ENCODE measurements at places on chromosomes 13 and 19. TPM values are rescaled to one million over a fixed set of nuclear protein-coding genes. Genes with fewer than 3 reads are reported as not detected.

Gene NLRP11
- total RNA-seq, result not detected

Gene ODAD3
- 0.59 TPM for total RNA-seq

Gene TTC9B
- not detected for total RNA-seq

Gene CLEC4G
- not detected for total RNA-seq

Gene TBXA2R
- total RNA-seq, result 0.67 TPM

Gene SLC17A7
- total RNA-seq, result 0.67 TPM

Gene DPF1
- not detected for total RNA-seq

Gene NKPD1
- 0.16 TPM for total RNA-seq

Gene DPP9
- 36.2 TPM for total RNA-seq

Gene ZNF878
- 0.20 TPM for total RNA-seq

Gene TINCR
- not detected for total RNA-seq

Gene ZNF607
- 2.0 TPM for total RNA-seq

Gene ATCAY
- total RNA-seq, result not detected

DNA sequence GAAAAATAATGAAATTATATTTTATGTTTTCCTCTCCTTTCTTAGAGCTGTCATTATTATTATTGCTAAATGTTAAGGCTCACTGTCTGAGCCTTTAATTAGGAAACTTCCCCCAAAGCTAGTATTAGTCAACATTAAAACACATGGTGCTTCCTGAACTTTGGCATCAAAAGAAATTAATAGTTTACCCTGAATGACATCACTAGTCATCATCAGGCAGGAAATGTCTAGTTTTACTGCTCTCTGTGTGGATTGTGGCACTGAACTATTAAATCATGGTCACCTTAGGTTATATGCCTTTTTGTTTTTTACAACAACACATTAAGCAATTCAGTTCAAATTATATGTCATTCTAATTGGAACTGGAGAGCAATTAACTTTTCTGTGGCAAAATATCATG lies 595.5 kb downstream of the SLITRK1 start:
- DNase-seq, result no peak

DNA sequence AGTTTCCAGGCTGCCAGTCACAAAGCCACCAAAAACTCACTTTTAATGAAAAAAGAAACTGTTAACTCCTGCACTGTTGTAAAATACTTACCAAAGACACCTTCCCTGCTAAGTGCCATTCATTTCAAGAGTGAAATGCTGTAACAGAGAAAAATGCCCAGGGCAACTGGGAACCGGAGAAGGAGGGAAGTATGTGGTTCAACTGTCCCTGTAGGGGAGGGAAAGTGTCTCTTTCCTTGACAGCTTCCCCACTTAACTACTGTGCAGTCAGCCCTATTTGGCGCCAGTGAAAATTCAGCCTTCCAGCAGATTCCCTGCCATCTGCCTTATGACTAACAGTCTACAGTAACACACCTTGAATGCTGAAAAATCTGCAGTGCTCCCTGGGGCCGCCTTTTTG lies 789.0 kb downstream of the DIAPH3 start:
- no peak for DNase-seq

DNA sequence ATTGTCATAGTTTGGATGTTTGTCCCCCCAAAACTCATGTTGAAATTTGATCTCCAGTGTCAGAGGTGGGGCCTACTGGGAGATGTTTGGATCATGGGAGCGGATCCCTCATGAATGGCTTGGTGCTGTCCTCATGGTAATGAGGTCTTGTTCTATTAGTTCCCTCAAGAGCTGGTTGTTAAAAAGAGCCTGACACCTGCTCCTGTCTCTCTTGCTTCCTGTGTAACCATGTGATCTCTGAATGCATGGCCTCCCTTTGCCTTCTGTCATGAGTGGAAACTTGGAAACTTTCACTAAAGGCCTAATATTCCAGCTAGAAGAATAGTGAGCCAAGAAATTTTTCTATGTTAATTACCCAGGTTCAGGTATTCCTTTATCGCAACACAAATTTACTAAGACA lies 311.4 kb upstream of the ATXN8OS start:
- no peak for DNase-seq

- DNase-seq, result no peak
These were observed 10.6 kb downstream of the ATP11A start for GRCh38 chr13:112700291-112701060.

DNA sequence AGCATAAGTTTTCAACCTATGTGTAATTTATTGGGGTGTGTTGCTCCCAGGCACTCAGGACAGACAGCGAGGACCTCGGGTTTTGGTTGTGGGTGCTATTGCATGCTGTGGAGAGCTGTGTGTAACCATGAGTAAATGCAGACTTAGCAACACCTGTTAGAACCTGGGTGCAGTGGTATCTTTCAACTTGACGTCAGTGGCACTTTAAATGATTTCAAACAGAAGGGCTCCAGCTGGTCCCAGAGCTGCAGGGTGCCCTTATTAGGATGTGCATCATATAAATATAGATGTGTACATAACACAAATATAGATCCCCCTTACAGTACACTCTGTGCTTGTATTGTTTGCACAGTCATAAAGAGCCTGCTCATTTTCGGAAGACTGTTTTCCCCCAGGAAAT lies 228.3 kb upstream of the IRS2 start:
- no peak for DNase-seq

- DNase-seq, result no peak
These were observed 406.8 kb downstream of the MYO16 start for GRCh38 chr13:109036078-109036780.

GRCh38 chr13:36352350-36352749 lies 6.2 kb upstream of the SPART start:
- no peak for DNase-seq

DNA sequence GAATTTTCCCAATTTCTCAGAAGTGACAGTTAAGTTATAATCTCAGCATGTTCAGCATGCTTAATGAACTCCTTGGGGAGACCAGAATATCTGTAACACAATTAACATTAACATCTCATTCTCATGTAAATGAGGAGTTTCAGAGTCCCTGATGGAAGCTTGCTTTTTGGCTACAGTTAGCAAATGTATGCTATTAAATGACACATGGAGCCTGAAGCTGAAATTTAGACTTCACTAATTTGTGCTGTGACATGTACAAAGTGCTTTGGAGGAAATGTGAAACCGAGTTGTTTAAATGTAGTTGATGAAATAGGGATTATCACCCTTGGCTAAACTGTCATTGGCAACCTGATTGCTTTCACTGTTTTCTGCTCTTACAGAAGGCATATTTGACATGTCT lies 2265.1 kb upstream of the PCDH20 start:
- no peak for DNase-seq

GRCh38 chr13:80877944-80878241 lies 537.0 kb upstream of the SPRY2 start:
- no peak for DNase-seq

DNA sequence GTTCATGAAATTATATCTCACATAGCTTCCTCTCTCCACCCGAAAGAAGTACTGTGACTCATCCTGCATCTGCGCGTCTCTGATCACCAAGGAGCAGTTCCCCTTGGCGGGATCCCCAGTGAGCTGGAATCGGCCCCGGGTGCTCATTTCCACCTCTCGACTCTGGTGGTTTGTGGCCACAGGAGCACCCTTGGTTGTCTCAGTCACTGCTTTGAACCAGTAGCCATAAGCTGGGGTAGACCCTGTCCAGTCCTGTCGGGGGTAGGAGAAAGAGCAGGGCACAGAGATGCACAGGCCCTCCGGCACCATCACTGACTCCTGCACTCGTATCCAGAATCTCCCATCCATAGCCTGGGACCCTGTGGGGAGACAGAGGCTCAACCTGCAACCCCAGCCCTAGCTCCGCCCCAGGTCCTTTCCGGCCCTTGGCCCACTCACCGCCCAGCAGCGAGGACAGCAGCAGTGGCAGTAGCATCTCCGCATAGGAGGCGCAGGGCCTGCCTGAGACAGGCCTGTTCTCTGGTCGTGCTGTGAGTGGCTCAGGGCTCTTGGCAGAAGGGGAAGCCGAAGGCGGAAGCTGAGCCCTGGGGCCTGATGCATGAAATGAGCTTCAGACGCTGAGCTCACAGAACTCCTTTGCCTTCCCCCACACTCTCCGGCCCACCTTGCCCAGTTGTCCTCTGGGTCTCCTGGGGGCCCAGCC lies at the start of gene SIGLEC10:
TSS of gene SIGLEC10 (minus strand) at position 536 of the 703 bp plus-strand sequence. CDS start at position 475, 61 bp downstream.
- DNase-seq, result no peak

- no peak for DNase-seq
These were observed 12.1 kb downstream of the HAS1 start for GRCh38 chr19:51711702-51712101.

DNA sequence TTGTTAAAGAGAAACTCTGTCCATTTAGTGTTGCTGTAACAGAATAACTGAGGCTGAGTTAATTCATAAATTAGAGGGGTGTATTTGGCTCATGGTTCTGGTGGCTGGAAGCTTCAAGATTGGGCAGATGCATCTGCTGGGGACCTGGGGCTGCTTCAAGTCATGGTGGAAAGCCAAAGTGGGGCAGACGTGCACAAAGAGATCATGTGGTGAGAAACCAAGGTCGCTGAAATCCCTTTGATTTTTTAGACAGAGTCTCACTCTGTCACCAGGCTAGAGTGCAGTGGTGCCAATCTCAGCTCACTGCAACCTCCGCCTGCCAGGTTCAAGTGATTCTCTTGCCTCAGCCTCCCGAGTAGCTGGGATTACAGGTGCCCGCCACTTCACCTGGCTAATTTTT lies 46.0 kb downstream of the RCBTB2 start:
- DNase-seq, result no peak

DNA sequence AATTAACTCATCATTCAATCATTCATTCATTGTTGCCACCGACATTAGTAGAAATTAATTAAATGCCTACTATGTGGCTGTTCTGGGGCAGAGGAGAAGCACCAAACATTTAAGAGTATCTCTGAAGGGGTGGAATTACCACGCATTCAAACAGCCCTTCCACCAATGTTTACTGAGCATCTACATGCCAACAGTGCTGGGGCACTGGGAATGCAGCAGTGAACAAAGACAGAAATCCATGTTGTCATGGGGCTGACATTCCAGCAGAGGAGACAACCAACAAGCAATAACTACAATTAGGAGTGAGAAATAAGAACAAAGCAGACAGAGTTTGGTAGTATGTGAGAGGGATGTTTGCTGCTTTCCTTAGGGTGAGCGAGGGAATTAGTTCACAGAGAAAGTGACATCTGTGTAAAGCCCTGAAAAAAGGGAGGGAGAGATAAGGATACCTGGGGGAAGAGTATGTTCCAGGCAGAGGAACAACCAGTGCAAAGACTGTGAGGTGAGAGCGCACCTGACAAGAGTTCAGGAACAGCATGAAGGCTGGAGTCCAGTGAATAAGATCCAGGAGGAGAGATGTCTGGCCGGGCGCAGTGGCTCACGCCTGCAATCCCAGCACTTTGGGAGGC lies 1.3 kb upstream of the PAK4 start:
- DNase-seq, result no peak

- DNase-seq, result no peak
These were observed 299.0 kb downstream of the KLF12 start for GRCh38 chr13:73835138-73835721.

GRCh38 chr19:47284324-47284899 lies 9.7 kb downstream of the INAFM1 start:
- no peak for DNase-seq

GRCh38 chr13:73167028-73167820 lies 108.4 kb downstream of the KLF5 start:
- no peak for DNase-seq

DNA sequence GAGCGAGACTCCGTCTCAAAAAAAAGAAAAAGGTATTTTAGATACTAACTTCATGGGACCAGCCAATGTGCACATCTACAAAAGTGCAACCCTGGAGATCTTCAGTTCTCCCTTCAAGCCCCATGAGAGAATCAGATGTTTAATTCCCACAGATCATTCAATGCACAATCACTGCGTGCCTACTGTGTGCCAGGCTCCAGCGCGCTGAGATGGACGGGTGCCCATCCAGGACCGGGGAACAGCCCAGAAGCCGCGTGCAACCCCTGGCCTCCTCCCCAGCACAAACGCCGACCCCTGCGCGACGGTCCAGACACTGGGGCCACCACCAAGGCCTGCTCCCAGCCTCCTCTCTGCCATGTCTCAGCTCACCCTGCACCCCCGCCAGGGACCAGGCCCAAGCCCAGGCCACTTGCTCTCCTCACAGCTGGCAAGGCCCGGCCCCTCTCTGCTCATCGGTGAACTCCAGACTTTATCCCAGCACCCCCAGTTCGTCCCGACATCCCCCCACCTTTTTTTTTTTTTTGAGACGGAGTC lies 5.3 kb downstream of the BTBD2 start:
- DNase-seq, result no peak

DNA sequence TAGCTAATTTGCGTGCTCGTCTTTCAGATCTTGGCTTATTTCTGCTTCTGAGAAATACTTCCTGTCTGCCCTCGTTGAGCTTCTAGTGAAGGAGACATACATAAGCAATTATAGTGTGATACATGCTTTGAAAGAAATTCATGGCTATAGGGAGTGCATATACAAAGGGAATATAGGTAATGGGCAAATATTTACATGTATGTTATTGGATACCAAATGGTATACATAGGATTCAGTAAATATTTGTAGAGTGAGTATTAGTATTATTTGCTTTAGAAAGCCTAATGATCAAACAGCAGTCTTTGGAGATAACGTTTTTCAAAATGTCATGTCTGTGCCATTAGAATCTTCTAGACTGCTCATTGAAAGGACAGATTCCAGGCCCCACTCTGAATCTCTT lies 5.2 kb downstream of the BRCA2 start:
- no peak for DNase-seq

GRCh38 chr13:52850396-52851136 lies 2.1 kb upstream of the PCDH8 start:
- peak; percentile 68 for DNase-seq

GRCh38 chr13:48411841-48412531 lies 927 bp downstream of the LPAR6 start:
- DNase-seq, result no peak

DNA sequence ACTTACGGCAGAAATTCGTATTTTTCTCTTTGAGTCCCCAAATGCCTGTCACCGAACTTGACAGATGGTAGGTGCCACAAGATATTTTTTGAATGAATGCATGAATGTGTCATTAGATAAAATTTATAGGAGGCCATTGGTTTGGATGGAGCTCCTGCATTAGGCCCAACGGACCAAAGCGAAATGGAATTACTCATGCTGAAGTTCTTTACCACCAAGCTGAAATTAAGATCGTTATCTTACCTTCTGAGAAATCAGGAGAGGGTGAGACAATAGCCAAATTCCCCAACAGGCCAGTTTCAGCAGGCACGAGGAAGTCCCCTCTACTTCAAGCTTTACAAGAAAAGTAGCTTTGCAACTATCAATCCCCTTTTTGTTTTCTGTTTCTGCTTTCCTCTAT lies 452.5 kb upstream of the ARGLU1 start:
- DNase-seq, result no peak

DNA sequence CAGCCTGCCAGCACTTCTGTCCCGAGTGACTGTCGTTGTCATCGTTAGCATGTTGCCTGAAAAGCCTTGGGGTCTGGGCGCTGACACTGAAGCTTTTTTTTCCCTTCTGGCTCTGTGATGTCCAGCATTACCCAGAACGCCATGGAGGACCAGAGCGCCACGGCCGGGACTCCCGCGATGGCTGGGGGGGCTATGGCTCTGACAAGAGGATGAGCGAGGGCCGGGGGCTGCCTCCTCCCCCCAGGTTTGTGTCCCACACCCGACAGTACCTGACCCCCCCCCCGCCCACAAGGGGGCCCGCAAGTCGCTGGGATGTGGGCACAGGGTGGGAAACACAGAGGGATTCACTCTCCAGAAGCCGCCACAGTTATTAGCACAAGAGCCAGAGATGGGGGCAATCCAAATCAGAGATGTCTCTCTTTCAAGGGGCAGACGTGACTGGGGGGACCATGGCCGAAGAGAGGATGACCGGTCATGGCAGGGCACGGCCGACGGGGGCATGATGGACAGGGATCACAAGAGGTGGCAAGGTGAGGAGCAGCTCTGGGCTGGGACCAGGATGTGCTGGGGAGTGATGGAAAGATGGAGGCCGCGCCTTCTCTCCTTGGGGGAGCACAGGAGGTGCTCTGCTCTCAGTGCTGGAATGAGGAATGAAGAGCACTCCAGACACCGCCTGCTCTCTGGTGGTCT lies 13.2 kb downstream of the MICOS13 start:
- no peak for DNase-seq
